GM20000 (cell line): ENCODE measurements at places on chromosomes 3 and 15.

DNA sequence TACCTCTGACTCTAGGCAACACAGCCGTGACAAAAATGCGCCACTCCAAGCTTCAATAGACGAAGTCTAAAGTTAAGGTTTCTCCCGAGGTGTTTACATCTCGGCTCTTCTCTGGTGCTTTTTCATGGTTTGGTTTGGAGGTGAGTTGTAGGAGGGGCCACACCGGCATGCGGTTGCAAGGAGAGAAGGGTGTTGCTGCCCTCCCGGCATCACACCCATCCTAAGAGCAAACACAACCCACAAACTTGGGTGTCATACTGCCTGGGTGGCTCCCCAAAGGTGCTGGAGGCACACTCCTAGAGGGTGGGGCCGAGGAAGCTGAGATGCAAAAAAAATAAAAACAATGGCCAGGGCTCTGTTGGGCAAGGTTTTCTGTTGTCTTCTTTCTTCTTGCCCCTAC lies 225.2 kb upstream of the ICE2 start:
- no peak for DNase-seq

DNA sequence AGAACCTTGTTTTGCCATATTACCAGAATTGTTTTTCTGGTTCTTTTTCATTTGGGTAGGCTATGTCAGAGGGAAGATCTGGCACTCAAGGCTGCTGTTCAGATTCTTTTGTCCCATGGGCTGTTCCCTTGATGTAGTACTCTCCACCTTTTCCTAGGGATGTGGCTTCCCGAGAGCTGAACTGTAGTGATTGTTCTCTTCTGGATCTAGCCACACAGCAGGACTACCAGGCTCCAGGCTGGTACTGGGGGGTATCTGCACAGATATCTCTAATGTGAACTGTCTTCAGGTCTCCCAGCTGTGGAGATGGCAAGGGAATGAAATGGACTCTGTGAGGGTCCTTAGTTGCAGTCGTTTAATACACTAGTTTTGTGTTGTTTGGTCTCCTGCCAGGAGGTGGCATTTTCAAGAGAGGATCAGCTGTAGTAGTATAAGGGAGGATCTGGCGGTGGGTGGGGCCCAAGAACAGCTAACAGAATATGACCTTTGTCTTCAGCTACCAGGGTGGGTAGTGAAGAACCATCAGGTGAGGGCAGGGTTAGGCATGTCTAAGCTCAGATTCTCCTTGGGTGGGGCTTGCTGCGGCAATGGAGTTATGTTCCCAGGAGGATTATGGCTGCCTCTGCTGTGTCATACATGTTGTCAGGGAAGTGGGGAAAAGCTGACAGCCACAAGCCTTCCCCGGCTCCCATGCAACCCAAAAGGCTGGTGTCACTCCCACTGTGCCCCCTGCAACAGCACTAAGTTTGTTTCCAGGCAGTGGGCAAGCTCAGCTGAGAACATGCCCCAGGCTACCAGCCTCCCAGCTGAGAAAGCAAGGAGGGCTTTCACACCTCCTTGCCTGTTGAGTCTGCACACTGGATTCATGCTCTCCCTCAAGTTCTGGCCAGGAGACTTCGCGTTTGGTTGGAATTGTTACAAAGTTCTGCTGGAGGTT lies 252.5 kb downstream of the ISL2 start:
- no peak for DNase-seq

GRCh38 chr3:131390331-131390730 lies 8.8 kb downstream of the NUDT16 start:
- DNase-seq, result no peak

GRCh38 chr3:124631727-124632126 lies 98.5 kb upstream of the UMPS start:
- DNase-seq, result no peak

DNA sequence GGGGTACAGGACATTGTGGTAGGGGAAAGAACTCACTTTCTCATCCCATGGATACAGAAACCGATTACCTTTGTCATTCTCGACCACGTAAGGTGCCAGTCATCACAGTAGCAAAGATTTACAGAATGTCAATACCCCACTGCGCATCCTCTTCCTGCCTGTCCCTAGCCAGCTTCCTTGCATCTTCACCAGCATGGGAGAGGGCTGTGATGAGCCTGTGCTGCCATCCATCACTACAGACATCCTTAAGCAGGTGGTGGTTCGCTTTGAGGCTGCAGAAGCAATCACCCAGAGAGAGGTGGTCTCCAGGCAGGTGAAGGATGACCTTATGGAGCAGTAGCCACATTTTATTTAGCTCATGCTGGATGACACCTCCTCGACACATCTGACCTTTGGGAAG lies 23.3 kb upstream of the ARIH1 start:
- DNase-seq, result no peak

GRCh38 chr15:101679806-101680205 lies 27.6 kb upstream of the TM2D3 start:
- DNase-seq, result no peak

GRCh38 chr3:123765475-123766128 lies 118.5 kb downstream of the MYLK start:
- DNase-seq, result no peak

DNA sequence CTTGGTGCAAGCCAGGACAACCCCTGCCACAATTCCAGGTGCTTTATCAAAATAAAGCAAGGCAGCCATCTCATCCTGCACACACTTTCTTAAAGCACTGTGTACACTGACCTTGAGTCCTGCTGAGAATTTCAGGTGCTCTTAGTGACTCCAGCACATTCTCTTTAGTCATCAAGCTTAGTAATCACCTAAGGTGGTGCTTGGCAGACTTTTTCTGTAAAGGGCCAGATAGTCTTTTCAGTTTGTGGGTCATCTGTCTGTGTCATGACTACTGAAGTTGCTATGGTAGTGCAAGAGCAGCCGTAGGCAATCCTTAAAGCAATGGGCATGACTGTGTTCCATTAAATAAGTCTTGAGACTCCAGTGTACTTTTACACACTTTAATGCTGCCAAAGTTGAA lies 36.4 kb downstream of the RIOX2 start:
- no peak for DNase-seq

- peak; percentile 22 for DNase-seq
Measured at GRCh38 chr3:63967675-63968611, 55.4 kb downstream of the PSMD6 start.

GRCh38 chr15:80404761-80405553 lies 775 bp downstream of the ARNT2 start:
- DNase-seq, result peak; percentile 35

DNA sequence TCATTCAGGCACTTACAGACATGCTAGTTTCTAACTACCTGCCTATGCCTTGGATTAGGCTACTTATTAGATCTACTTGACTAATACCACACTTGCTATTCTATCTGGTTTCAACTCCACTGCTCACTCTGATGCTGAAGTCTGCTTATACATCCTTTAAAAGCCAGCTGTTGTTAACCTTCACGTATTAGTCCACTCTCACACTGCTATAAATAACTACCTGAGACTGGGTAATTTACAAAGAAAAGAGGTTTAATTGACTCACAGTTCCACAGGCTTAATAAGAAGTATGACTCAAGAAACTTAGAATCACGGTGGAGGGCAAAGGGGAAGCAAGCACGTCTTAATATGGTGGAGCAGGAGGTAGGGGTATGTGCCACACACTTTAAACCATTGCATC lies 47.7 kb upstream of the ANKRD28 start:
- no peak for DNase-seq

- DNase-seq, result no peak
Measured at GRCh38 chr3:164332831-164333802, 745.2 kb downstream of the SI start.

- DNase-seq, result no peak
Measured at GRCh38 chr15:81002009-81002330, 1.2 kb downstream of the TLNRD1 start.

DNA sequence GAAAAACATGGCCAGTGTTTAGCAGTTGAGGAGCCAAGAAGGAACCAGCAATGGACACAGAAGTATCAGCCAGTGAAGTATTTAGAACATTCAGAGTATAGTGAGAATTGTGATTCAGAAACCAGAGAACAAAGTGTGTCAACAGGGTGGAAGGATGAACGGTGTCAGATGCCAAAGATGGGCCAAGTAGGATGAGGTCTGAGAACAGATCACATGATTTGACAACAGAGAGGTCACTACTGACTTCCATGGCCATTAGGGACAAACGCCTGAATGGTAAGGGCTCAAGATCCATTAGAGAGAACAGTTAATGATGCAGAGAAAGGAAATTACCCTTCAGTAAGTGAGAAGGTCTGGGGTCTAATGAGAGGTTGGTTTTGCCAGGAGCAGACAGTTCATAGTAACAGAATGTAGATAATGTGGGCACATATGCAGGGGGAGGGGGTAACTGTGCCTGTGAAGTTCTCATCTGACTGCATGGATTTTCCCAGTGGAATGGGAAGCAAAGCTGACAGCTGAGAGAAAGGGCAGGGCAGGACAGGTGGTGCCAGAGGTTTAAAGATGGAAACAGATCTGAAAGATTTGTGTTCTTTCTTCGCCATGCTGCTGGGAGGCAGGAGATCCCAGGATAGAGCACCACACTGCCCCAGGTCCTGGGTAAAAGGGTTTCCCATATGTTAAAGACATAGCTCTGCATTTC lies 4.8 kb upstream of the ACAD9 start:
- no peak for DNase-seq

GRCh38 chr3:53023072-53023823 lies 22.6 kb downstream of the SFMBT1 start:
- DNase-seq, result no peak

DNA sequence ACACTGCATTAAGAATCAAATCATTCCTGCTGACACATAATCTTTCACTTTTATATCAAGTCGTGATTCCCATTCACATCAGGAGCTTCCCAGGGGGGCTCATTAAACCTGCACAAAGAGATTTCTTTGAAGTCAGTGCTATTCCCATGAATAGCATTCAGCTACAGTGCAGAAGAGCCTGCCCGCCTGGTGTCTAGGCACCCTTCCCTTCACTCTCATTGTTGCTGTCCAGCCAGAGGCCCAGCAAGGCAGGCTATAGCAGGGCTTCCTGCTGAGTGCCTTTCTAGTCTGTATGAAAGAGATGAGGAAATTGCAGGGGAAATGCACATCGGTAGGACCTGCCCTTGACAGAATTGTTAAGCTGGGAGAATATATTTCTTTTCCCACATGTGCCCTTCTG lies 4.5 kb upstream of the GJD2 start:
- DNase-seq, result no peak

- DNase-seq, result no peak
Measured at GRCh38 chr15:41205315-41205714, 25.2 kb downstream of the EXD1 start.

DNA sequence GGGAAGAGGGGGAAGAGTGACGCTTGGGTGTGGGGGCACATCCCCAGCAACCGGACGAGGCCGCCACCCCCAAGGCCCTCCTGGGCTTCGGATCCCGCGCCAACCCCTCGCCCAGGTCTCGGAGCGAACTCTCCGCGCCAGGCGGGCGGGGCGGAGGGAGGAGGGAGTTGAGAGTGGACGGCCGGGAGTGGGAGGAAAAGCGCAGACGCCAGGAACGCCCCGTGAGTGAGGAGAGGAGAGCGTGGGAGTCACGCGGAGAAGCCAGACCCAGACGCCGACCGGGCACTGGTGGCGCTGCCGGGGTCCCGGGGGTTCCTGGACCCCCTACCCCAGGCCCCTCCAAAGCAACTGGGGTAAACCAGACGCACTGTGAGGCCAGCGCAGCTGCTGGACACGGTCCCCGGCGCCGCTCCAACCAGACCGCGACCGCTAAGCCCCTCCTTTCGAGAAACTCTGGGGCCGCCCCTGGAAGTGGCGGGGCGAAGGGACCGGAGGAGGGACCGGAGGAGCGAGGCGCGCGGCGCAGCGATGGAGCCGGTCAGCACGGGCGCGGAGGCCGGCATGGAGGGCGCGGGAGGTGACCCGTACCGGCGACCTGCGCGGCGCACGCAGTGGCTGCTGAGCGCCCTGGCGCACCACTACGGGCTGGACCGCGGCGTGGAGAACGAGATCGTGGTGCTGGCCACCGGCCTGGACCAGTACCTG lies at the start of gene EFCC1:
Gene EFCC1 (plus strand): TSS at position 204 of the 705 bp plus-strand sequence. CDS start 325 bp downstream, at position 529.
- DNase-seq, result peak; percentile 38

GRCh38 chr3:167733961-167734497 lies 663 bp downstream of the PDCD10 start:
- DNase-seq, result no peak

GRCh38 chr3:43319794-43320193 lies 33.5 kb downstream of the SNRK start:
- no peak for DNase-seq

- no peak for DNase-seq
Measured at GRCh38 chr3:69777582-69777967, 38.3 kb downstream of the MITF start.

- no peak for DNase-seq
Measured at GRCh38 chr3:8554696-8555095, 53.1 kb downstream of the LMCD1 start.

GRCh38 chr3:176937541-176937940 lies 259.7 kb downstream of the TBL1XR1 start:
- DNase-seq, result no peak

DNA sequence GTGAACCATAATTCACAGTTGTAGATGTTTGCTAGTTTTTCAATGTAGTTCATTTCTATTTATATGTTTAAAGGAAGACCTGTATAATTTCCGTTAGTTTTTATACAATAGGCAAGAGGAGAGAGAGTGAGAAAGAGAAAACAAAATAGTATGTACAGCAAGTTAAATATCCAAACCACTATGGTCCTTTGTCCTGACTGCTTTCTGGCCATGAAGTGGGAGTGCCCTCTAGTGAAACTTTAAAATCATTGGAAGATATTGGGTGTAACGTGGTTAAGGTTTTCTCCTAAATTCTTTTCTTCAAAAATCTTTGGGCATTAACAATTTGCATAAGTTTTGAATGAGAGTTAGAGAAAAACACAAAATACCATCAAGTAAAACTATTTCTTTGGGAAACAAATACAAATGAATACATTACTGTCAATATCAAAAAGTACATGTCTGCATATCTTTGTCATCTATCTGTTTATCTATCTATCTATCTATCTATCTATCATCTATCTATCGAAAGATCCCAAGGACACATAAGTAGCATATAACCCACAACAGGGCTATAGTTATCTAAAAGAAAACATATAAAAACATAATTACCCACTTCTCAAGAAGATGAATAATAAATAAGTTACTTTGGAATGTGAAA lies 534.6 kb upstream of the ATP11B start:
- peak; percentile 21 for DNase-seq

DNA sequence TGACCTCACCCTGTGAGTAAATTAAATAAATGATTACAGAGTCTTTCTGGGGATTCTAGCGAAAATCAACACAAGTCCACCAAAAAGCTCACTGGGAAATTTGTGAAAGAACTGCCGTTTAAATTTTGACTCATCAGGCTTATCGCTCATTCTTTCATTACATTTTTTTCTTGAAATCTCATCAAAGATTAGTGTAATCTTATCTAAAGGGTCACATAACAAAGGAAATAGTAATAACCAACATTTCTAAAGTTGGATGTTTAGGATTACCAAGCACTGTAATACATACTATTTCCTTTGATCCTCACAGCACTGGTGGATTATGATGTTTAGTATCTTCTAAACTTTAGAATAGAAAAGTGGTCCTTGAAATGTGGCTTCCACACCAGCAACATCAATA lies 111.1 kb upstream of the CBLB start:
- no peak for DNase-seq
